ENCODE measurements at places on chromosomes 12 and 14.
A peak's percentile ranks its signal among the peaks of the same experiment; 100 is the strongest.

DNA sequence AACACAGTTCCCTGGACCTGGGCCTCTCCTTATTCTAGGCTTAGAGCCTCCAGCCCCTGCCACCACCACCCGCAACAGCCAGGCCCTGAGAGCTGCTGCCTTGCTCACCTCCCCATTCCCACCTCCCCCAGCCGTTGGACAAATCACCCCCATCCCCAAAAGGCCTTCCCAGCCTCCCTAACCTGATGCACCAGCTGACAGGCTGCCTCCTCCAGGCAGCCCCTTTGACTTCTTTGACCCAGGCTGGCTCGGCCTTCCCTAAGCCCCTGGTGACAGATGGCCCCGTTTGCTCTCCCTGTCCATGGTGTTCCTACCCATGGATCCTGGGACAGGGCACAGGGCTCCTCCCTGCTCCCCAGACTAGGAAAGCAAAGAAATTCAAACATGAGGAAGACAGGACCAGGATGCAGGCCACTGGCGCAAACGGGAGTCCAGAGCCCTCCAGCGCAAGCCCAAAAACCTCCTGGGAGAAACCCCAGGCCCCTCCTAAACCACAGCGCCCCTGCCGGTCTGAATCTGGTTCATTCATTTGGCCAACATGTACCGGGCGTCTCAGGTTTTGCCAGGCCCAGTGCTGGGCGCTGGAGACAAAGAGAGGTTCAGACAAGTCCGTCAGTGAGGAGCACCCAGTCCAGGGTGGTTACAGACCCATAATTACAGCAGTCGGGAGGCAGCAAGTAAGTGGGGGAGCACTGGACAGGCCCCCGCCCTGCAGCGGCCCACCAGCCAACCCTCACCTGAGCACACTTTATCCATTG lies 2.4 kb downstream of the AKT1 start:
- no peak for DNase-seq

DNA sequence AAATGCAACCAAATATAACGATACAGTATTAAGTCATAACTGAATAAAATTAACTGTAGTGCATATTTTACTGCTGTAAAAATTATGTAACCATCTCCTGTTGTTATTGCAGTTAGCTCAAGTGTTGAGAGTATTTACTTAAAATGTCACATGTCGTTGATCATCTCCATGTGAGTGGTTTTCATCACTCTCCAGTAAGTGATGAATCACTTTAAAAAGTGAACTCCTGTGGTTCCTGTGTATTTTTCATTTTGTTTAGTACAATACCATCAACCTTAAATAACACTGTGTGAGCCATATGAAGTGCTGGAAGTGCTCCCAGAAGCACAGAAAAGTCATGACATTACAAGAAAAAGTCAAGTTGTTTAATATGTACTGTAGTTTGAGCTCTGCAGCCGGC lies 104.7 kb upstream of the SLCO1B1 start:
- no peak for DNase-seq

- no peak for DNase-seq
Observed at GRCh38 chr12:67269633-67270573, 745 bp downstream of the CAND1 start.

DNA sequence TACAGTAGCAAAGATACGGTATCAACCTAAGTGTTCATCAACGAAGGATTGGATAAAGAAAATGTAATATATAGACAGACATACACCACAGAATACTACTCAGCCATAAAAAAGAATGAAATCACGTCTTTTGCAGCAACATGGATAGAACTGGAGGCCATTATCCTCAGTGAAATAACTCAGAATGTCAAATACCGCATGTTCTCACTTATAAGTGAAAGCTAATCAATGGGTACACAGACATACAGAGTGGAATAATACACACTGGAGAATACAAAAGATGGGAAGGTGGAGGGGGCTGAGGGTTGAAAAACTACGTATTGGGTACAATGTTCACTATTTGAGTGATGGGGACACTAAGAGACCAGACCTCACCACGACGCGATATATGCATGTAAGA lies 1.1 kb downstream of the RACGAP1 start:
- DNase-seq: no peak

GRCh38 chr14:46581036-46581671 lies 70.4 kb downstream of the RPL10L start:
- peak; percentile 62 for DNase-seq

DNA sequence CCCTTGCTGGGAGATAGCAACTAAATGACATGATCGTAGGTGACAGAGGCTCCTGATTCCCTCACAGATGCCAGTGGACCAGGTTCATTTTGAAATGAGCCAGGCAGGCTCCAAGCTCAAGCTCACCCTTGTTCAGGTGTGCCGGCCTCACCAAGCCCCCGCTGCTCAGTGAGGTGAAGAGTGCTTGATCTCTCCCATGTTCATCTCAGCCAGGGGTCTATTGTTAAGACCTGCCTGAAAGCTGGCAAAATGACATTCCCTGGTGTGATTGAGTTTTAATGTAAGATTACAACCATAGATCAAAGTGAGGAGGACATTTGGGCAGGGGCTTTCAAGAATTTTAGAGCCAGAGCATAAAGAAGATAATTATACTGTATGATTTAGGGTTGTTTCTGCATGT lies 497.9 kb downstream of the EGLN3 start:
- DNase-seq: no peak

GRCh38 chr14:101071493-101071906 lies 168.0 kb upstream of the RTL1 start:
- no peak for DNase-seq

DNA sequence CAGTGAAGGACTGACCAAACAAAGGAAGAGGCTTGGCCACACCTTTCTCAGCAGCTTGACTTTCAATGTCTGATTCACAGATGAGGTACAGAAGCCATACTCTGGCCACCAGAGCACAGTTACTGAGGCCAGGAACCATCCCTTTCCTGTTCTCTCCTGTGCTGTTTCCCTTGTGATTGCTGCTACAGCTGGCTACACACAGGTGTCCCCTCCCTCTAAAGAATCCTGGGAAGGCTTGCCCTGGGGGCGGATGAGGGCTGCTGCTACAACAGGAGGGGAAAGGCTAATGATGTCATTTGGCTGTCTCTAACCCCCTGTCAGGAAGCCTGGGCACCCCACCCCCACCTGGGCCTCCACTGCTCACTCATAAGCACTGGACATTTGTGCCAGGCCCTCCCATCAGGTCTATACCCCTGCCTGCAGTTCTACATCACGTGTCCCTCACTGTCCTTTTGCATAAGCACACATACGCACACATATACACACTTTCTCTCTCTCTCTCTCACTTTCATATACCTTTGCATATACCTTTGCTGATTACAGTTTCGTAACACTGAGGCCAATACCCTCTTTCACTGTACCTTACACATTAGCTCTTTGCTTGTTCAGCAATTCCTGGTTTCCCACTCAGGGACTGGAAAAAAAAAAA lies 41.4 kb downstream of the PRPF40B start:
- no peak for DNase-seq

DNA sequence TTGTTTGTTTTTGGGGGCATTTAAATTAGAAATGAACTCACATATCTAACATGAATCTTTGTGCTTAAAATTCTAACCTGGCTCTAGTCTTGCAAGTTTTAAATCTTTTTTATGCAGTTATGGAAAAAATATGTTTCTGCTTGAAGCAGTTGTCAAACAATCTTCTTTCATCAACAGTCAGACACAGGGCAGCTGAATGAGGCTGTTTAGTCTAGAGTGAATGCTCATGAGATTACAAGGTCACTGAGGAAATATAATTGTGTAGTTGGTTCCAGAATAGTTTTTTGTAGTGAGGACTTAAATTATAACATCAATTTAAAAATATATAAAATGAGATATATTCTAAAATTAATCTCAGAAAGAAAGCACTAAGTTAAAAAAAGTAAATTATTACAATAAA lies 76.5 kb downstream of the TRMT5 start:
- no peak for DNase-seq

GRCh38 chr14:94386085-94387031 lies 2.0 kb downstream of the SERPINA1 start:
- DNase-seq: no peak

DNA sequence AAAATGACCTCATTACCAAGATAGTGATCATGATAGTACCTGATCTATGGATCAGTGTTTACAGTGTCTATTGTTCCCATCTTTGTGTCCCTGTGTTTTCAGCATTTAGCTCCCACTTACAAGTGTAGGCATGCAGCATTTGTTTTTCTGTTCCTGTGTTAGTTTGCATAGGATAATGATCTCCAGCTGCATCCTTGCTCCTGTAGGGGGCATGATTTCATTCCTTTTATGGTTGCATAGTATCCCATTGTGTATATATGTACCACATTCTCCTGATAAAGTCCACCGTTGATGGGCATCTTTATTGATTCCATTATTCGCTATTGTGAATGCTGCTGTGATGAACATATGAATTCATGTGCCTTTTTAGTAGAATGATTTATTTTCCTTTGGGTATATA lies 215.4 kb upstream of the NAV3 start:
- DNase-seq: no peak

DNA sequence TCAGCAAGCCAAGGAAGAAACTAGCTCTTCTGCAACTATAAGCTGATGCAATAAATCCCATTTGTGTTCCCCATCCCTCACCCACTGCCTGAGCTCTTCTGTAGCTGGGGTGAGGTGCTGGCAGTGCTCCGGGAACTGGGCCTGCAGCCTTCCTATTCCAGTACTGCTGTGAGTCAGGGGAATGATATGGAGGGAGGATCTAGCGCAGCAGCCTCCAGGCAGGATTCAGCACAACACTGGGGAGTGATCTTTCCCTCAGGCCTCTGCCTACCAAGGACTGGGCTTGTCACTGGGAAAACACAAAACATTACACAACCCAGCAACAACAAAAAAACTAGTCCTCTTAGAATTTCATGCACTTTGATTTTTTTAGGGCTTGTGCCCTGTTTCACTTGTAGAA lies 58.7 kb downstream of the ST8SIA1 start:
- DNase-seq: peak; percentile 98

DNA sequence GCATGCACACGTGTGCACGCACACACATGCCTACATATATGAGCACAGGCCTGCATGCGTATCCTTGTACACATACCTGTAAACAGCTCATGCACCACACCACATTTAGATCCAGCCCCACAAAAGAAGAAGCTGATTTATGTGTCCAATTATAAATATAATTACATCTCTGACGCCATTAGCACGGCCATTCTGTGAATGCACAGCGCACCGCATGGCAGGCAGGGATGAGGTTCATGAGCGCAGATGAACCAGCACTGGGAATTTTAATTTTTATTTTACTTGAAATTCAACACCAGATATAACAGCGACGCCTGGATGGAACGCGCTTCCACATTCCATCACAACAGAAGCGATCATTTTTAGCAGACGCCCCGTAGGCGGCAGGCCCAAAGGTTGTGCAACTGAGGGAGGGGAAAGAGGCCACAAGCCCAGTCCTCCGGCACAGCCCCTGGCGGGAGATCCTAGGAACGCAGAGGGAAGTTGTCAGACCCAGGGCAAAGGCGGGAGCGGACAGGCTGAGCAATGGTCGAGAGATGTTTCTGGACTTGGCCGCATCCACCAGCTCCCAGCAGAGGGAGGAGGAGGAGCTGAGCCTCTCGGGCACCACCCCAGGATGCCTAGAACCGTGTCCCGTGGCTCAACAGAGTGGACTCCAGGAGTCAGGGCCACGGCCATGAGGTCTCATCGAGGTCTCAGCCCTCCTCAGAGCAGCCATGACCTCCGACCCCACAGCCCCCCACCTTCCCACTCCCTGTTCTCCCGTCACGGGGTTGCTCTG lies 37.9 kb upstream of the GALNT9 start:
- no peak for DNase-seq

GRCh38 chr12:131087302-131087818 lies 133.7 kb downstream of the ADGRD1 start:
- no peak for DNase-seq

GRCh38 chr12:31528095-31528494 lies 62.8 kb downstream of the DENND5B start:
- no peak for DNase-seq

DNA sequence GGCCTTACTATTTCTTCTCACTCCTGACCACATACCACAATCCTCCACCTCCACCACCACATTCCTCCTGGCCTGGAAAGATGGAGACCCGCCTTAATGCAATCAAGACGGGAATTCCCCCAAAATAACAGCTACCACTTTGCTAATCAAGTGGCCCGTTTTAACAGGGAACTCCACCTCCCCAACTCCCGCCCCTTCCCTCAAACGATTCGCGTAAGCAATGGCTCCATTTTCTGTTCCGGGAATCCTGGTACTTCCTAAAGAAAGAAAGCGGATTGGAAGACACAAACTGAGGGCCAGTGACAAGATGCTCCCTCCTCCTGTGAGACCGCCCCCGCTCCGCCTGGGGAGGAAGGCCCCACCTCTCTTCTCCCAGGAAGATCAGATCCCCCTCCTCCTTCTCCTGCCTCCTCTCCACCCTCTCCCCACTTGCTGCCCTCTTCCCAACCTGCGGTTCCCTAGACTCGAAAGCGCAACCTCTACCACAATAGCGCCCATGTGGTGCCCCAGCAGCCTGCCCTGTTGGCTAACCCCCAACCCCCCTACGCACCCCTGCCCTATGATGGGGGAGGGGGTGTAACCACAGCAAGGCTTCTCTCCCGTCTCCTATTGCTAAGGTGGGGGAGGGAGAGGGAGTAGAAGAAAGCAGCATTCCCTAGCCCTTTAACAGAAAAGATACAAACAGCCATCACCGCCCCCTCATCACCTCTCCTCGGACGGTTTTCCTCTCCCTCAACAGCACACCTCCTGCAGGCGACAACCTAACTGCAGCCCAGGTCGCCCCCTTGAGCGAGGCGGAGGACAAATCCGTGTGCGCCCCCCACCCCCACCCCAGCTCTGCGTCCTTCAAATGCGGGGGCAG lies 777 bp downstream of the ARF3 start:
- DNase-seq: peak; percentile 99

GRCh38 chr12:92544322-92544721 lies 158.5 kb upstream of the PLEKHG7 start:
- DNase-seq: no peak

DNA sequence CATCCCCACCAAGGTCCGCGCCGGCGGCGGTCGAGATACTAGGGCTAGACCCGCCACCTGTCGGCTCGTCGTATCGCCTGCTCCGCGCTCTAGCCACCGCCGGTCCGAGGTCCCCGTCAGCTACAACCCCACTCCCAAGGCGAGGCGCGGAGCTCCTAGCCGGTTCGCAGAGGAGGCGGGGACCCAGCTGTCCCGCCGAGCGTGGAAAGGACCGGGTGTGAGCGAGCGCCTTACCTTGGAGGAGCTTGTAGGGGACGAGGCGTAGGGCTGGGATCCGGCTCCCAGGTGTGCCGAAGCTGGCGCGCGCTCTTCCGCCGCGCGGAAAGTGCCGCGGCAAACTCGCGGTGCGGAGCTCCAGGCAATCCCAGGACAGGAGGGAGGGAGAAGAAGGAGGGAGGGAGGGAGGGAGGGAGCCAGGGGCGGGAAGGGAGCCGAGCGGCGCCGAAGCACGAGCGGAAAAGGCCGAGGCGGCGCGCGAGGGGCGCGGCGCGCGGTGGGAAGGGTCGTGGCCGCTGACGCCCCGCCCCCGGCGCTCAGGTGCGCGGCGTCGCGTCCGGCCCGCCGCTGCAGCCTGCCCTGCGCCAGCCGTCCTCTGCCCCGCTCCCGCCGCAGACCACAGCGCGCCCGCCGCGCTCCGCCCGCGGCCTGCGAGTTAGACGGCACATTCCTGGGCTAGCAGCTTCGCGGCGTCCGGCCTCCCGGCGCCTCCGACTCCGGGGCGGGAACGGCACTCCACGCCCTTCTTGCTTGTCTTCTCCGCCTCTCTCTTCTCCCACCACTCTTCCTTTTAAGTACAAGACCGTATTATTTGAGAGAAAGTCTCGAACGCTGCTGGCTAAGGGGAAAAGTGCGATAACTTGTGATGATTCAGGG lies at the start of gene PAWR:
PAWR (minus strand) TSS at position 327 of the 873 bp plus-strand sequence. CDS start 720 bp downstream, outside the sequence.
- peak; percentile 95 for DNase-seq

Data from mesenchymal stem cell (in vitro differentiated cells and primary cell).